AG08395 (cell line): ENCODE measurements at places on chromosomes 12 and 14.

DNA sequence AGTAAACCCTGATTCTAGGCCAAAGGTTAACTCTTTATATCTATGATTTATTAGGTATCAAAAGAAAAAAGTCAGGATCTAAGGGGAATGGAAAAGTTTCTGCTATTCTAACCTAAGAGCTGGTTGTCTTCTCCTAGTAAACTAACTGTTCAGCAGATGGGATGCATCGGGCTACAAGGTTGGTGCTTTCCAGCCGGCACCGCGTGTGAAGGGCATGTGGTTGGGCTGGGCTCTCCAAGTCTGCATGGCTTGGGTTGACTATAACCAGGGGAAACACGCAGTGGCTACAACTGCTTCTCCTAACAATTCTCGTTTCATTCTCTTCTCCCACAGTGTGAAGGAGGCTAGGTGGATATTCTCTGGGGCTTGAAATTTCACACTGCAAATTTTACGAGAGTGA, 354.5 kb downstream of the APAF1 start:
- peak; percentile 6 for DNase-seq

- peak; percentile 62 for DNase-seq
These were observed 19.7 kb upstream of the CD9 start for GRCh38 chr12:6180268-6181051.

- no peak for DNase-seq
These were observed 759.3 kb downstream of the BCL11B start for GRCh38 chr14:98512501-98513251.

DNA sequence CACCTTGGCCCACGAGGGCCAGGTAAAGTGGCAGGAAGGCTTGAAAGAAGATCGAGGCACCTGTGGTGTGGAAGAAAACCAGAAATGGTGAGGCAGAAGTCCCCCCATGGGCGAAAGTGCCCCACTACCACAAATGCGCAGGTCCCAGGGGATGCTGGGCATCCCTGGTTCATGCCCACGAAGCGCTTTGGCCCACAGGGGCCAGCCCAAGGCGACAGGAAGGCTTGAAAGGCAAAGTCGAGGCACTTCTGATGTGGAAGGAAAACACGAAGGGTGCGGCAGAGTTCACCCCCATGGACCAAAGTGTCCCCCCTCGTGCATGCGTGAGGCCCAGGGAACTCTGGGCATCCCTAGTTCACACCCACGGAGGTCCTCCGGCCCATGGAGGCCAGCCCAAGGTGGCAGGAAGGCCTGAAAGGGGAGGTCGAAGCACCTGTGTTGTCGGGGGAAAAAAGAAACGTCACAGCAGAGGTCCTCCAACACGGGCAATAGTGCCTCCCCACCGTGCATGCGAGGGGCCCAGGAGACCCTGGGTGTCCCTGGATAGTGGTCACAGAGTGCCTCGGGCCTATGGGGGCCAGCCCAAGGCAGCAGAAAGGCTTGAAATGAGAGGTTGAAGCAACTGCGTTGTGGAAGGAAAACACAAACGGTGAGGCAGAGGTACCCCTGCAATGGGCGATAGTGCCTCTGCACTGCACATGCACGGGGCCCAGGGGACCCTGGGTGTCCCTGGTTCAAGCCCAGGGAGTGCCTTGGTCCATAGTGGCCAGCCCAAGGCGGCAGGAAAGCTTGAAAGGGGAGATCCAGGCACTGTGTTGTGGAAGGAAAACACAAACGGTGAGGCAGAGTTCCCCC, 373.9 kb downstream of the ALG10 start:
- no peak for DNase-seq

GRCh38 chr12:4710113-4710512, 10.1 kb upstream of the GALNT8 start:
- no peak for DNase-seq

GRCh38 chr14:94952097-94952496, 182.2 kb upstream of the GSC start:
- DNase-seq = no peak

- DNase-seq = no peak
These were observed 3.1 kb downstream of the NUMB start for GRCh38 chr14:73455294-73455693.
